Stimulated activated CD8-positive, alpha-beta memory T cell treated with anti-CD3 and anti-CD28 coated beads, Interleukin-15, amount 100 ng/mL, for 4 hours (primary cell): ENCODE measurements at places on chromosomes 13 and 19.

GRCh38 chr13:98856983-98857382 lies 104.5 kb upstream of the SLC15A1 start:
- no peak for DNase-seq

- no peak for DNase-seq
Measured at GRCh38 chr13:93409816-93410215, 183.2 kb downstream of the GPC6 start.

DNA sequence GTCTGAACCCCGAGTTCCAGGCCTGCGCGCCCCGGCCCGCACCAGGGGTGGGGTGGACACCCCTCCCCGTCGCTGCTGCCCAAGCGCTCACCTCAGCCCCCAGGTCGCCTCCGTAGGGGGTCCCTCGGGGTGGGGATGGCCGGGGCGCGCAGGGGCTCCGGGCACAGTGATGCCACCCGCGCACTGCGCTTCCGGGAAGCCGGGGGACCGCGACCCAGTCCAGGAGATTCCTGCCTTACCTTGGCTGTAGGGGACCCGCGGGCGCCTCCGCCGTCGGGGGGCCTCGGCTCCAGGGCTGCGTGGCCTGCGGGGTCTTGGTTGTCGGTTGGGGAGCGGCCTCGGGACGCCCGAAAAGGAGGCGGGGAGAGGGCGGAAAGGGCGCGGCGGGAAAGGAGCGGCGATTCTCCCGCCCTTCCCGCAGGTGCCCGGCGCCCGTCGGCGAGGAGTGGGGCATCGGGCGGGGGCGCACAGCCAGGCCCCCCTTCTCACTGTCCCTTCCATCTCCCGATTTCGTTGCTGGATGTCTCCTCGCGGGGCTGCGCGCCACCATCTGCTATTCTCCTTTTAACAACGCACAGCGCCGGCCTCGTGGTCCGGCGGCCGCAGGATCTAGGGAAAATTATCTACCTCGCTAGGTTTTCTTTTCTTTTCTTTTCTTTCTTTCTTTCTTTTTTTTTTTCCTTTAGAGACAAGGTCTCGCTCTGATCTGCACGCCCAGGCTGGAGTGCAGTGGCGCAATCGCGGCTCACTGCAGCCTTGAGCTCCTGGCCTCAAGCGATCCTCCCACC lies at the start of gene KEAP1:
Gene KEAP1 (minus strand): TSS at position 355 of the 788 bp plus-strand sequence. CDS start 3,323 bp downstream, outside the sequence.
- no peak for DNase-seq

DNA sequence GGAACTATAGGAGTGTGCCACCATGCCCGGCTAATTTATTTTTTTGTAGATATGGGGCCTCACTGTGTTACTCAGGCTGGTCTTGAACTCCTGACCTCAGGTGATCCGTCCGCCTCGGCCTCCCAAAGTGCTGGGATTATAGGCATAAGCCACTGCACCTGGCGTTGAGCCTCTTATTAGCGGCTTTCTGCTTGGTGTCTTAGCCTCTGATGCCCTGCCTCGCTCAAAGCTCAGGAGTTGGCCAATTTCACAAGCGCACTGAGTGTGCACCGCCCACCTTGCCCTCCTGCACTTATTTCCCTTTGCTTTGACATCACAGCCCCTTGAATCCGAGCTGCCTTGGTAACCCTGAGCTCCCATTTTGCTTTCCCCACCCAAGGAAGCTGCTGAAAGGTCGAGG lies 10.1 kb downstream of the YIPF2 start:
- no peak for DNase-seq

GRCh38 chr13:76522083-76522755 lies 364.0 kb downstream of the KCTD12 start:
- DNase-seq: no peak

GRCh38 chr13:80862456-80862855 lies 521.5 kb upstream of the SPRY2 start:
- no peak for DNase-seq

GRCh38 chr19:7000333-7000732 lies 20.9 kb downstream of the MBD3L2B start:
- no peak for DNase-seq

- DNase-seq: peak; percentile 77
Measured at GRCh38 chr19:1269478-1270212, 513 bp downstream of the CIRBP start.

GRCh38 chr13:100659578-100659977 lies 15.0 kb downstream of the TMTC4 start:
- no peak for DNase-seq

- no peak for DNase-seq
Measured at GRCh38 chr13:58617880-58618665, 986.5 kb downstream of the PCDH17 start.

GRCh38 chr19:39405958-39406655 lies 540 bp upstream of the ZFP36 start:
- DNase-seq: peak; percentile 85

DNA sequence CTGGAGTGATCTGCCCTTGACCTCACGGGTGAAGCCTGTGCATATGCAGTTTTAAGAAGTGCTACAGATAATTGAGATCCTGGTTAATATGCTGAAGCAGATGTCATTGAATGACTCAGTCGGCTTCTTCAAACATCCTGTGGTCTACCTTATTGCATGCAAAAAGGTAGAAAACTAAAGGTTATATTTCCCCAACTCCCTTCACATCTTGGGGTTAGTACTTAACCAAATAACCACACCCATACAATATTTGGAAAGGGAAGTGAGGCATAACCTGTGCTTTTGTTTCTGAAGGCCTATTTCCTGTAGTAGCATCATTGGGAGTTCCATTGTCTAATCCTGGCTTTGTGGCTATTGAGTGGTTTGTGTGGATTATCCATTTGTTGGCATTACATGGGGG lies 58.3 kb downstream of the RAP2A start:
- no peak for DNase-seq

- DNase-seq: no peak
Measured at GRCh38 chr19:4556597-4557127, 2.8 kb downstream of the SEMA6B start.

GRCh38 chr13:41925014-41925413 lies 35.9 kb downstream of the VWA8 start:
- DNase-seq: no peak

DNA sequence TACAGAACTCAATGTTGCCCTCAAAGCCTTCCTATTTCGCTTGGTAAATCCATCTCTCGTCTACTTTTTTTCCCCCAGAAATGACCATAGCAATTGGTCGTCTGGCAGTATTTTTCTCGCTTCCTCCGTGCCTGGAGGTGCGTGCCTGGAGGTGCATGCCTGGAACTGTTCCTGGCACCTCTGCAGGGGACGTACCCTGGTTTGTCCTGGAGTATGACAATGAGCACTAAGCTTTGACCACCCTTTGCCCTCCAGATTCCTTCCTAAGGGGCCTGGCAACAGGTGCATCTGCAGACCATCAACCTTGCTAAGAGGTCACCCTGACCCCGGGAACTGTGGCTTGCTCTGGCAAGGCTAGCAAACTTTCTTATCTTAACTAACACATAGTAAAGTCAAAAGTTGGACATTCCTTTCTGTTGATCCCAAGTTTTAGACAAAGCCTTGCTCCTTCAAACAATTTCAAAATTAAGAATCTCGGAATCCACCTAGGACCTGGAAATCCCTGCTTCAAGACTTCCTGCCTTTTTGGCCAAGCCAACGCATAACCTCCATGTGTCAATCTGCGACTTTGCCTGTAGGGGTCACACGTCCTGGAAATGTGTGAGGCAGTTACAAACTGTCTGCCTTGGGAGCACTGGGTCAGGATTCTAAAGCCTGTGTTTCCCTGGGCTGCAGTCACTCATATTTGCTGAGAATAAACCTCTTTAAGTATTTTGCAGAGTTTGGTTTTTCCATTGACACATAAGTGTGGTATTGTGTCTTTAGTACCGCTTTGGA lies 28.8 kb upstream of the TUBGCP3 start:
- no peak for DNase-seq

- no peak for DNase-seq
Measured at GRCh38 chr13:113820813-113821651, 42.8 kb downstream of the GAS6 start.

DNA sequence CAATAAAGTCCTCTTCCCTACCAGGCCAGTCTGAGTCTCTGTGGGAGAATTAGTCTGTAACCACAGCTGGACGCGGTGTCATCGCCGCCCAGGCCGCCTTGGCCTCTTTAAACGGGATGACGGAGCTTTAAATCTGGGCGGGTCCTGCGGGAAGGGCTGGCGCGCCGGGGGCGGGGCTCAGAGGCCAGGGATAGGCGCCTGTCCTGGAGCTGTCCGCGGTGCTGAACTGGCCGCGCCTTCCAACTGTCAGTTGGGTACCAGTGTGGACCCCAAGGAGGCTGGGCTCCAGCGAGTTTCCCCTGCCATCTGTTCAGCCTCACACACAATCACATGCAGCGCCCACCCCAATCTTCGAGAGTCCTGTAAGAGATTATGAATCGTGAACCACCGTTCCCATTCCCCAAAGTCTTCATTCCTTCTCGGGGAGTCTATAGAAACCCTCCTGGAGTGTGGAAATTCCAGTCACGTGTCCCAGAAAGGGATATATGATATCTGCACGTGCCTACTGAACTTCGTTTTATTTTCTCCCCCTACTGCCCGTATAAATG lies 11.5 kb downstream of the APLP1 start:
- DNase-seq: no peak

DNA sequence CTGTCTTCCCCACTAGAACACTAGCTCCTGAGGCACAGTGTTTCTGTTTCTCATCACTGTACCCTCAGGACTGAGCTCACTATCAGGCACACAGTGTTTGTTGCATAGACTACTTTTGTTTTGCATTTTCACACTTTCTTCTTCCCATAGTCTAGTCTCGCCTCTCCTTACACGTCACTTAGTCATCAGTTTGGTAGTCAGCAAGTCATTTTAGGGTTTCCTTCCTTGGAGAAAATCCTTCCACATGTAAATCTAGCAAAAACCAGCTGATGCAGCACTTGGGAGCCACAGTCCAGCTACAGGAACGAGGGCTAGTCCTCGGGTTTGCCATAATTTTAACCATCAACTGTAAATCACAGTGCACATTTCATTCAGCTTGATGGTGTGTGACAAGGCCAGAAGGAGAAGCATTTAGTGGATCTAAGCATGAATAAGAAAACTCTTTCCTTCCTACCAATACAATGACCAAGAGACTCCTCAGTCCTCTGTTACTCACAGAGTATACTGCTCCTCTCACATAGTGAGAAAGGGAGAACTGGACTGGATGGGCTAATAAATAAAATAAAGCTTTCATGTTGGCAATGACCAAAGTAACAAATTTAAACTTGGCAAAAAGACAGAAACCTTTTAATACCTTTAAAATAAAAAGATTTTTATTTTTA lies 221.0 kb downstream of the KLF12 start:
- DNase-seq: no peak

DNA sequence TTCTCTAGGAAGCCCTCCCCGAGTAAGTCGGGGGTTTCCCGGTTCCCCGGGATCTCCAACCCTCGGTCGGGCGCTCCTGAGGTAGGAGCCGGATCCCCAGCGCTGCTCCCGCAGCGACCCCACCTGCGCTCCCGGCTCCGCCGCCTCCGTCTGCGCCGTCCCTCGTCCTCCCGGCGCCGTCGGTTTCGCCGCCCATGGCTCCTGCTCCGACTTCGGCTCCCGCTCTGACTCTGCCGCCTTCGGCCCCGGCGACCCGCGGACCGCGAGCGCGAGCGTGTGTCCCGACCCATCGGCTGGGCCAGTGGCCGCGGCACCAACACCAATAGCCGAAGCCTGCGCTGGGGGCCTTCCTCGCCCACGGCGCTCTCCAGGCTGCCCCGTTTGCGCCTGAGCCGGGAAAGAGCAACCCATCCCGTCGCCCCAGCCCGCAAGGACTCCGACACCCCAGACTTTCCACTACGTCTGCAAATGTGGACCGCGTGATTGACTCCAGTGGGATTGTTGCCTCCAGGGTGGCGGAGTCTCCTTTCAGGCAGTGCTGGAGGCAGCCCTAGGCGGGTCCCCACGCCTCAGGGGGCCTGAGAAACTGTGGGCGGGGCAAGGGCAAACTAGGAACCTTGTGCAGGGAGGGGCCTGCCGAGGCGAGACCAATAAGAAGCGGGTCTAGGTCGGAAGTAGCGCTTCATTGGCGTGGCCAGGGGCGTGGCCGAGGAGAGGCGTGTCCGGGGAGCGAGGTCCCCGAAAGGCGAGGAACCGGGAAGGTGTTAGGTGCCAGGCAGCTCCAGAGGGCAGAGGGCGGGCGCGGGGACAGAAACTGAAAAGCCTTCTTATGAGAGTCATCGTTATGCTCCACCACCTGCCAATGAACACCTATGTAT lies at the start of gene CACTIN:
Gene CACTIN (minus strand): TSS at position 318 of the 878 bp plus-strand sequence. CDS start 28 bp downstream, at position 290.
- DNase-seq: peak; percentile 97

DNA sequence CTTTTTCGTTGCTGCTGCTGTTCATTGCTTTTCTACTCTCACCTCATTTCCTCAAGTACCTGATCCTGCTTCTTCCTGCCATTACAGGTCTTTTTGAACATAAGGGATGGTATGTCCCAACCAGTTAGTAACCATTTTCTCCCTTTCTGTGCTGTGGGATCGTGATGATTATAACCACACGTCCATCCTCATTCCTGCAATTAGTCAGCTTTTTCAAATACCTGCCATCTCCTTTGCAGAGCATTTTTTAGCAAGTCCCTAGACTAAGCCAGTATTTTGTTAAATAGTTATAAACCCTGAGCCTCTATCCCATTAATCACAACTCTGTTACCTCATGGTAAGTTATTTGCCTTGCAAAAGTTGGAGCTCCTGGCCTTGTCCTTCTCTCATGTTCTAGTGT lies 109.2 kb downstream of the FNDC3A start:
- DNase-seq: no peak

DNA sequence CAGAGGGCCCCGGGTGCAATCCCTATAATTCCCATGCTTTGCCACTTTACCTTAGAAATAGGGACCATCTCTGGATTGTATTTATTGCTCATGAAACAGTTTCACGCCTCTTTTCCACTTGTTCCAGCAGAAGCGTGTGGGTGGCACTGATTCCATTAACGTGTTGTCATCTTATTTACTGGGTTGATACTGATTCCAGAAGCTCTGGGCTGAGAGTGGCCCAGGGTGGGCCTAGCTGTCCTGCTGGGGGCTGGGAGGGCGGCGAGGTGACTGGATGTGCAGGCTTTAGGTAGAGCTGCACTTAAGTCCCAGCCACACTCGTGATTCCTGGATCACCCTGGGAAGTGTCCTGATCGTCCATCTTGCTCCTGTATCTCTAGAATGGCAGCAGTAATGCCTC lies 155.0 kb downstream of the TEX29 start:
- no peak for DNase-seq
